IPS DF 6.9 (cell line): ENCODE measurements at places on chromosomes 13 and 19.

DNA sequence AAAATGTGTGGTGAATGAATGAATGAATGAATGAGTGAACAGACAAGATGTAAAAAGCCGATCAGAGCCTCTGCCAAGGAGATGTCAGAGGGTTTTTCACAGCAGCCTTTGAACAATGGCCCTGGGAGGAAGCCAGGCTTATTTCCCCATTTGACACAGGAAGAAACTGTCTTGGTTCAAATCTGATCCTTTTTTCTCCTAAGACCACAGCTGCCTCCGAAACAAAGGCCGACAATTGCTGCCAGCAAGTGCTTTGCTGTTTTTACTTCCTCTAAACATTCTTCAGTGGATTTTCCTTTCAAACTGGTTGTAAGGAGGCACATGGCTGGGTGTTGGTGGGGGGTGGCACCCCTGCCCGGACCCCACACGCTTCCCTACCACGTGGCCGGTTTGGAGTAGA lies 44.2 kb upstream of the HOMER3 start:
- no peak for DNase-seq

GRCh38 chr19:35738021-35738886 lies 4.0 kb downstream of the IGFLR1 start:
- no peak for DNase-seq

- DNase-seq = no peak
Measured at GRCh38 chr13:90565985-90566713, 781.3 kb upstream of the MIR17HG start.

- DNase-seq = no peak
Measured at GRCh38 chr13:112341976-112342735, 34.0 kb upstream of the SPACA7 start.

GRCh38 chr13:38308736-38309135 lies 40.9 kb upstream of the UFM1 start:
- no peak for DNase-seq
